Mesendoderm (in vitro differentiated cells): ENCODE measurements at places on chromosomes 2 and 18.

DNA sequence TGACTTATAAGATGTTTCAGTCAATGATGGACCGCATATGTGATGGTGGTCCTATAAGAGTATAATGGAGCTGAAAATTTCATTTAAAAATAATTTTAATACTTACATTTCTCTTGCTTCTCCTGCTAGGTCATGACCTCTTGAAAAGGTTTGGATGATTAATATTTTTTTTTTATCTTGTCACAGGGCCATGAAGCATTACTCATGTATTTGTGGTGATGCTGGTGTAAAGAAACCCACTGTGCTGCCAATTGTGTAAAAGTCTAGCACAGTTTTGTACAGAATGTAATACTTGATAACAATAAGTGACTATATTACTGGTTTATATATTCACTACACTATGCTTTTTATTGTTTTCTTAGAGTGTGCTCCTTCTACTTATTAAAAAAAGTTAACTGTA lies 124.2 kb upstream of the CELF4 start:
- no peak for DNase-seq

GRCh38 chr18:77059294-77059916 lies 73.2 kb downstream of the MBP start:
- peak; percentile 81 for DNase-seq

DNA sequence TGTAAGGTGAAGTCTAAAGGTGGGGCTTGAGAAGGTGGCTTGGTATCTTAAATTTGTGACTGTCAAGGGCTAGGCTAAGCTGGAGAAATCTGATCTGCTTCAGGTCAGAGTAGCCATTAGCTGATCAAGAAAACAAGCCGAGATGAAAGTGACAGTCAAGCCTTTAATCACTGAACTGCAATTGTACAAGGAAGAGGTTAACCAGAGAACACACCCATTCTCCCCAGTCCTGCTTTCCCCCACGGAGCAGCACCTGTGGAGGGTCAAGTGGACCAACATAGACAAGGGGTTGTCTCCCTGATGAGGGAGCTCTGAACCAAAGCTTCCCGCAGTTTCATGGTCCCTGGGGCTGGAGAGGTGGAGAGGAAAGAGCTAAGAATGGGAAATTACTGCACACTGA lies 901.2 kb downstream of the DCC start:
- no peak for DNase-seq

DNA sequence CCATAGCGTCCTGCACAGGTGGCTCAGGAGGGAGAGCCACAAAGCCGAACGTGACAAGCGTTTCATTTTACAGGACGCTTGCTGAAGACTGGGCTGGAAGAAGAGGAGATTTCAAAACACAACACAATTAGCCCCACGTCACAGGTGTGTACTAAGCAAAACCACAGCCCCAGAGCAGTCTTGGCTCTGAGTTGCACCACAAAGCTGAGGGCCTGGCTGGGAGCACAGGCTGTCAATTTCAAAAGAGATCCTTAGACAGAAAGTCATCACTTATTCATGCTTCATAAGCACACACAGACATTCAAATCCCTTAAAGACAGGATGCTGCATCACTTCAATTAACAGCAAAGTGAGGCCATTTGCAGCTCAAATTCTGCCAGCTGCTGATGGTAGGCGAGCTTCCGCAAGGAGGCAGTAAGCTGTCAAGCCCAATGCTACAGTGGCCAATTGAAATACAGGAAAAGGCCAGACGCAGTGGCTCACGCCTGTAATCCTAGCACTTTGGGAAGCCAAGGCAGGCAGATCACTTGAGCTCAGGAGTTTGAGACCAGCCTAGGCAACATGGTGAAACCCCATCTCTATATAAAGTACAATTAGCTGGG lies 79.6 kb downstream of the SKA1 start:
- peak; percentile 62 for DNase-seq

DNA sequence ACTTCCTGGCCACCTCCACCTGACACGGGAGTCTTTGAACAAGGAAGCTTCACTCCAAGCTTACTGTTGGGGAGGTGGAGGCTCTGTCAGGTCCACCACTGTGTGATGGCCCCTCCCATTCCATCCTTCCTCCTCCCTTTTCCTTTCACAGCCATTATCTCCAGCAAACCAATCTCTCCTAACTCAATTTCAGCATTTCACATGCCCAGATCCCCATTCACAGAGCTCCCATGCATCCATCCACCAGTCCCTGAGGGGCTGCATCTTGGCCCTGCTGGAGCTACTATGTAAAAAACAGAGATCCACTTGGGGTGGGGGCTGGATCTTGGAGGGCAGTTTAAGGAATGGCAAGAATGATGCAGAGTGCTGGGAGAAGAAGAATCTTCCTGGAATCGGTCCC lies 129.0 kb upstream of the COPS8 start:
- peak; percentile 83 for DNase-seq

DNA sequence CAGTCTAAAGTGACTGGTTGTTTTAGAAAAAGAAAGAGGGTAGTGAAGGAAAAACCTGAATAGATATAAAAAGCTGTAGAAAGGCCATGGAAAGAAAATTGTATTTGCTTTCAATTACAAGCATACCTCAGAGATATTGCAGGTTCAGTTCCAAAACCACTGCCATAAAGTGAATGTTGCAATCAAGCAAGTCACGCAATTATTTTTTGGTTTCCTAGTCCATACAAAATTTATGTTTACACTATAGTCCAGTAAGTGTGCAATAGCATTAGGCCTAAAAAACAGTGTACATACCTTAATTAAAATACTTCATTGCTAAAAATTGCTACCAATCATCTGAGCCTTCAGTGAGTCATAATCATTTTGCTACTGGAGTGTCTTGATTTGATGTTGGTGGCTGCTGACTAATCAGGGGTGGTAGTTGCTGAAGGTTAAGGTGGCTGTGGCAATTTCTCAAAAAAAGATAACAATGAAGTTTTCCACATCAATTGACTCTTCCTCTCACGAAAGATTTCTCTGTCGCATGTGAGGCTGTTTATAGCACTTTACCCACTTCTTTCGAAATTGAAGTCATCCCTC lies 2003.8 kb upstream of the PIK3C3 start:
- no peak for DNase-seq

DNA sequence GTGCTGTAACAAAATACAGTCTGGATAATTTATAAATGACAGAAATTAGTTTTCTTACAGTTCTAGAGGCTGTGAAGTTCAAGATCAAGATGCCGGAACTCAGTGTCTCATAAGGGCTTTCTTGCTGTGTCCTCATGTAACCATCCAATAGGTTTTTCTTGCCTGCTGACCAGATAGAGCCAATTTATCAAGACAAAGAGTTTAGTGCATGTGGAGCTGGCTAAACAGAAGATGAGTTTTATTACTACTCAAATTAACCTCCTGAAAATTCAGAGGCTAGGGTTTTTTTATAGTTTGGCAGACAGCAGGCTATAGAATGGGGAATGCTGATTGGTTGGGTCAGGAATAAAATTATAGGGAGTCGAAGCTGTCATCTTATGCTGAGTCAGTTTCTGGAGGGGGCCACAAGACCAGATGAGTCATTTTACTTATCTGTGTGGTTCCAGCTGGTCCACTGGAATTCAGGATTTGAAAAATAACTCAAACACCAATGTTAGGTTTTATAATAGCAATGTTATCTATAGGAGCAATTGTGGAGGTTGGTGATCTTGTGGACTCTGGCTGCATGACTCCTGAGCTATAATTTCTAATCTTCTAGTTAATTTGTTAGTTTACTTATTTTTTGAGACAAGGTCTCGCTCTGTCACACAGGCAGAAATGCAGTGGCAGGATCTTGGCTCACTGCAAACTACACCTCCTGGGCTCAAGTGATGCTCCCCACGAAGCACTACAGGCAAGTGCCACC lies 3.2 kb upstream of the PDK1 start:
- no peak for DNase-seq

DNA sequence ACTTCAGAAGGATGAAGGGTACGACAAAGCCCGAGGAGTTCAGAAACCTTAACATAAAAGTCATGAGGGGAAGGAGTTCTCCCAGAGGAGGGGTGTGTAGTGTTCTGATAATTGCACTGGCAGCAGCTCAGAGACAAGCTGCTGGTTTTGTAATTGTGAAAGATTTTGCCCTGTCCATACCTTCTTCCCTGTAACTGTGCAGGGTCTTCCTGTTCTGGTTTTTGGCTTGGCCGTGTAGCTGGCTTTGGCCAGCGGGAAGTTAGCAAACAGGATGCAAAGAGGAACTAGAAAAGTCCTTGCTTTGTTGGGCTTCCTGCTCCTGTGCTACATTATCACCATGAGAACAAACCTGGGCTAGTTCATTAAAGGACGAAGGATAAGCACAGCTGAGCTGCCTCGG lies 160.8 kb downstream of the LPIN1 start:
- no peak for DNase-seq

DNA sequence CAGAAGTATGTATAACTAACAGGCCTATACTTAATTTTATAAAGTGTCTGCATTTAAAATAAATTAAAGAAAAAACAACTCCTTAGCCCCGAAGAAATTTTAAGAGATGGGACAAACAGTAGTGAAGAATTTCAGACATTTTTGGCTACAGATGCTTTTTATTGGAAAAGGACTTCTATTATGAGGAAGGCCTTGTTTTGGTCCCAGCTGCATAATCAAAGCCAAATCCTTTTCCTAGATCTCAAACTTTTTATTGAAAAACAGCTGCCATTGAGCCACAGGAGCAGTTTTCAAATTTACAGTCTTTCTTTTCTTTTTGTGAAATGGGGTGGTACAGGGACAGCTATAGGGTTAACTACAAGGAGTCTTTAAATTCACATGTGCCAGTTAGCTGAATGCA lies 51.3 kb upstream of the SETBP1 start:
- DNase-seq: no peak

GRCh38 chr2:85154048-85154753 lies 21.0 kb downstream of the TCF7L1 start:
- no peak for DNase-seq

- no peak for DNase-seq
Observed at GRCh38 chr2:48183991-48184390, 277.7 kb upstream of the FBXO11 start.

DNA sequence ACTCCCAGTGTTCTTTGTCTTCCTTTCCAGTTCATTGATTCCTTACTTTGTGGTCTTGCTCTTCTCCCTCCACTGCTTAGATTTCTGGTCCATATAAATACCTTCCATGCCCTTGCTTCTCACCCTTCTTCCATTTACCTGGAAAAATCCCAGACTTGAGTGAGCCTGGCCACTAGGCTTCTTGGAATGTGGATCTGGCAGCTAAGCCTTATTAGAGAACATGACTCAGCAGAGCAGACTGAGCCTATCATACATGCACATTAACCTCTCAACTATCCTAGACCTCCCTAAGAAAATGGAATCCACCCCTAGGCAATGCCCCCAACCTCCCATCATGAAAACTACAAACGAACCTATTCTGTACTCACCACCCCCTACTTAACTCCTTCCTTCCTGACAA lies 127.7 kb downstream of the RHBDD1 start:
- DNase-seq: peak; percentile 84

DNA sequence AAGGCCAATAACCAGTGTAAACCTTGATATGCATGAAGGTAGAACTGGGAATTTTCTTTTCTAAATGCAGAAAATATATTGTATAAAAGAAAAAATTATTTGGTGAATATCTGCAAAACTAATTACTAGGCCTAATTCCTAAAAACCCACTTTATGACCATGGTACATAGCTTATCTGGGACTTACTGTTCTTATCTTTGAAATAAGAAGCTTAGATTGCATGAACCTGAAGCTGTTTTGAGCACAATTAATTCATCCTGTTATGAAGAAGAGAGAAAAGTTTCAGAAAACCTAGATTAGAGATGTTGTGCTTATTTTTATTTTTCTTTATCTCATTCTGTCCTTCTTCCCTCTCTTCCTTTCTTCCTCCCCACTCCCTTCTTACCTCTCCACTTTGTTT lies 235.0 kb downstream of the GULP1 start:
- no peak for DNase-seq

- DNase-seq: no peak
Observed at GRCh38 chr2:70519453-70519852, 34.2 kb downstream of the TGFA start.

- no peak for DNase-seq
Observed at GRCh38 chr2:237625216-237625705, 2.1 kb upstream of the LRRFIP1 start.

DNA sequence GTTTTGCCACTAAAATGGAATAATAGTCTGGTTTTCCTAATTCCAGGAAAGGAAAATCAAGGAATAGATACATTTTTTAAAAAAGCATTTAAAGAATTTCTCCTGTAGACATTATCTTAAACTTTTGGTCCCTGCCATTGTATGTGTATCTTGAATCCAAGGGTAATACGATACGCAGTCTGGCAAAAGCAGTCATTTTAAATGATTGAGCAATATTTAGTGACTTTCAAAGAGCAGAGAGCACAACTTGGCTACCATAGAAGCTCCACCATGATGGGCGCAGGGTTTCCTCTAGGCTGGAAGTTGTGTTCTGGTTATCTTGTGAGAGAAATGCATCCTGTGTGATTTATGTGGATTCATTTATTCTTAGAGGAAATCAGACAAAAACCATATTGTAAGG lies 92.9 kb downstream of the NEDD4L start:
- DNase-seq: no peak

DNA sequence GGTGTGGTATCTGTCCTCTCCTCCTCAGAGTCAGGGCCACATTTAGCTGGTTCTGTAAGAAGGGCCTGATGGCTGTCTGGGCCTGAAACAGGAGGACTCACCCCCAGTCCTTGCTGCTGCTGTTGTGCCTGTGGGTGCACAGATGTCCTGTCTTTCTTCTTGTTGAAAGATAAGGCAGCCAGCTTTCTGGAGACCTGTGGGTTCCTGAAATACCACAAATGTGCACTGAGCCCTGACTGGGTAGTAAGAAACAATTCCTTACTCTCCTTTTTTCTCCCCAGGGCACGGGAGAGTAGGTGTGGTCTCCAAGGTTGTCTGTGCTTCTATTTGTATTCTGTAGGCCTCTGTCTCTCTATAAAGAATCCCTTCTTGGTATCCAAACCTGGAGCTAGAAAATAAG lies 96.2 kb upstream of the DLX2 start:
- DNase-seq: no peak

GRCh38 chr2:129905664-129906081 lies 73.8 kb upstream of the RAB6C start:
- no peak for DNase-seq

DNA sequence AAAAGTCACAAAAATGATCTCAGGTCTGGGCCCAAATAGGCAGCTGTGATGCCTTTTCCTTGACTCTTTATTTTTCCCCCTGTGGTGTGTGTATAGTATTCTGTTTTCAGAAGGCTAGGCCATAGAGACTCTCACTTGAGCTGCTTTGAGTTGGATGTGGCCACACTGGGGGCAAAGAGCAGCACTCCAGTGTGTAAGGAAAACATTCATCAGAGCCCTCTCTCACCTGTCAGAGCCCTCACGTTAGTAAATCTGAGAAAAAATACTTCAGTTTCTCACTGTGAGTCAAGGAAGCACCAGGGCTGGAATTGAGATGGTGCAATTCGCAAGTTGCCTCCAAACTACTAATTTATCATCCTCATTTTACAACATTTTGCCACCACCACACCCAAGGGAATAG lies 136.1 kb downstream of the ST6GAL2 start:
- DNase-seq: no peak

GRCh38 chr2:43429369-43429768 lies 166.5 kb downstream of the THADA start:
- DNase-seq: no peak

DNA sequence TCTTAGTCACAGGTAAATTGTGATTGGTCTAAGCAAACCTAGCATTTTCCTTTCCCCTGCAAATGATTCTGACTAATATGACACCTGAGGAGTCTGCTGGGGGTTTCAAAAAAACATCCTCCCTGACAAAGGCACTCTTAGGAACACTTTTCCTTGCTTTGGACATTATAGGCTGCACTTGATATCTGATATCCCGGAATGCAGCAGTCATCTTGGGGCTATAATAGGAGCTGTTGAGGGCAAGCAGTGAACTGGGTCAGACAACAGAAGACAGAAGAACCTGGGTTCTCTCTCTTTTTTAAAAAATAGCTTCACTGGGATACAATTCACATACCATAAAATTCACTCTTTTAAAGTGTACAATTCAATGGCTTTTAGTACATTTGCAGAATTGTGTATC lies 229.3 kb downstream of the RAB3GAP1 start:
- no peak for DNase-seq
